ENCODE measurements at places on chromosomes 6 and 20.

GRCh38 chr20:41094353-41095055, 42.8 kb upstream of the PLCG1 start:
- DNase-seq: no peak

DNA sequence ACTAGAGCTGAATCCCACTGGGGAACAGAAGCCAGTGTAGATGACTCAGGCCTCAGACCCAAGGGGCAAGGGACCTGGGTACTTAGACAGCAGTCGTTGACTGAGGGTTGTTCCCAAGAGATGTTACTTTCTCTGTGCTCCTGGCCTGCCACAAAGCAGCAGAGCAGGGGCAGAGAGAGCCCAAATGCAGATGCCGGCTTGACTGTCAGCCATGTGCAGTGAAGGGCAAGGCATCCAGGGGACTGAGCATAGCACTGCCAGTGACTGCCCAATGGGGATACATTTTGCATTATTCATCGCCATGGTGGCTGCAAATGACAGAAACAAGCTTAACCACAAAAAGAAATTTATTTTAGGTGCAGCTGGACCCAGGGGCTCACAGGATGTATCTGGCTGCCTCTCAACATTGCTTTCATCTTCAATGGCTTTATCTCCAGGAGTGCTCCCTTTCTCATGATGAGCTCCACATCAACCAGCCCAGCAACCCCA, 7.6 kb upstream of the TP53RK start:
- no peak for DNase-seq

DNA sequence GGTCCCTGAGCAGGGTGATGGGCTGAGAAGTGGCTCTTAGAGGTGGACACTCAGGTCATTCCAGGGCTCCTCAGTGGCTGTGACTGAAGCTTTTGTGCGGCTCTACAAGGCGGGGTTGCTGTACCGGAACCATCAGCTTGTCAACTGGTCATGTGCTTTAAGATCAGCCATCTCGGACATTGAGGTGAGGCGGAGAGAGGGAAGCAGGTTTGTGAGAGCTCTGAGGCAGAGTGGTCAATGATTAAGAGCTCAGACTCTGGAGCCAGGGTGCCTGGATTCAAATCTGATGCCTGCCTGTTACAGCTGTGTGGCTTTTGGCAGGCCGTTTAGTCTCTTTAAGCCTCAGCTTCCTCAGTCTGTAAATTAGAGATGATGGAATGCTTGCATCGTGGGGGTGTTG, 3.0 kb downstream of the VARS2 start:
- DNase-seq: no peak

DNA sequence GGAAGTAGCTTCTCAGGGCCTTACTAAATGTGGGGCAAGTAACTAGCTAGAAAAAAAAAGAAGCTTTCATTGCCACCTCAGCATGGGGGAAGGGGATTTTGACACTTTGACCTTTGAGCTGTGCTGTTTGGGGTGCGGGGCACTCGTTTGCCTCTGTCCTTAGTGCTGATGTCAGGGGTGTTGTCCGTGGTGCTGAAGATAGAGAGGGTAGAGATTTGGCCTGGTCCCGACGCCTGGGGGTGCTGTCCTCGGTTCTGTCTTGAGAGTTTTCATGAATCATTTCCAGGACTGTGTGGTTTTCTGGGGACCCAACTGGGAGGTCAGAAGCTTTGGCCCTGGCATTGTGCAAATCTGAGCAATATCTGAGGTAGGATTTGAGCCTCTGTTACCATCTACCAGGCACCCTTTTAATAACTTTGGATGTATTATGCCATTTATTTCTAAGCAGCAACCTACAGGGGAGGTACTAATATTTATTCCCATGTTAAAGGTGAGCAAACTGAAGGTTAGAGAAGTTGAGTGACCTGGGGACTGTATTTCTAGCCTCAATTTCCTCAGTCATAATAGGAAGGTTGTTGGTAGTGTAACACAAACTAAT, 78.0 kb downstream of the DLGAP4 start:
- peak; percentile 88 for DNase-seq

GRCh38 chr6:16725145-16725864, 36.0 kb downstream of the ATXN1 start:
- no peak for DNase-seq

DNA sequence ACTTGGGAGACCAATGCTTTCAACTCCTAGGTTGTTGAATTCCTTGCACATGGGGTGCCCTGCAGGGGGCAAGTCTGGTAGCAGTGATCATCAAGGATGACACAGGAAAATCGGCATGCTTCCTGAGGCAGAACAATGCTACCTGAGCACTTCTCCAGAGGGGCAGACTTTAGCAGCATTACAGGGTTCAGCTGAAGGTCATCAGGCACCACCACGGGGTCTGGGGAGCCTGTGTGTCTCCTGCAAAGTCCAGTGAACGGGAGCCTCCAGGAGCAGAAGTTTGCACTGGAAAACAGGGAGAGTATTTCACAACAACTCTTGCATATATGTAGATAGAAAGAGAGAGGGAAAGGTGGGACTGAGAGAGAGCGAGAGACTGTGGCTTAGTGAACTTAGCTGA, 10.2 kb downstream of the VSX1 start:
- DNase-seq: no peak

DNA sequence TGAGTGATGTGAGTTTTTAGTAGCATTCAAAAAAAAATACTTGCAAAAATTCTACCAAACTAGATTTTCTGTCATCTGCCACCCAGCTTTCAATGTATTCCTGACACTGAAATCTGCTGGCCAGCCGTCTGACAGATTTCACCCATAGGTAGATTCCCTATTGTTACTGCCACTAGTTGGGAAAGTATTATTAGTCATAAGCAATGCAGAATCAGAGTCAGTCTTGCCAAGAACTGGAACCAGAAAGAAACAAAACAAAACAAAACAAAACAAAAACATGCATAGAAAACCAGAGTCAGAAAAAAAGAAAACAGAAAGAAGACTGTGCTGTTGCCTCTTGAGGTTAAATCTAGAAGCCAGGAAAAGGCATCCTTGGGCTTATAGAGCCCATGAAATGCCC, 293.1 kb upstream of the KCNQ5 start:
- DNase-seq: no peak

- no peak for DNase-seq
These were observed 1.1 kb downstream of the SLC44A4 start for GRCh38 chr6:31877651-31878161.

DNA sequence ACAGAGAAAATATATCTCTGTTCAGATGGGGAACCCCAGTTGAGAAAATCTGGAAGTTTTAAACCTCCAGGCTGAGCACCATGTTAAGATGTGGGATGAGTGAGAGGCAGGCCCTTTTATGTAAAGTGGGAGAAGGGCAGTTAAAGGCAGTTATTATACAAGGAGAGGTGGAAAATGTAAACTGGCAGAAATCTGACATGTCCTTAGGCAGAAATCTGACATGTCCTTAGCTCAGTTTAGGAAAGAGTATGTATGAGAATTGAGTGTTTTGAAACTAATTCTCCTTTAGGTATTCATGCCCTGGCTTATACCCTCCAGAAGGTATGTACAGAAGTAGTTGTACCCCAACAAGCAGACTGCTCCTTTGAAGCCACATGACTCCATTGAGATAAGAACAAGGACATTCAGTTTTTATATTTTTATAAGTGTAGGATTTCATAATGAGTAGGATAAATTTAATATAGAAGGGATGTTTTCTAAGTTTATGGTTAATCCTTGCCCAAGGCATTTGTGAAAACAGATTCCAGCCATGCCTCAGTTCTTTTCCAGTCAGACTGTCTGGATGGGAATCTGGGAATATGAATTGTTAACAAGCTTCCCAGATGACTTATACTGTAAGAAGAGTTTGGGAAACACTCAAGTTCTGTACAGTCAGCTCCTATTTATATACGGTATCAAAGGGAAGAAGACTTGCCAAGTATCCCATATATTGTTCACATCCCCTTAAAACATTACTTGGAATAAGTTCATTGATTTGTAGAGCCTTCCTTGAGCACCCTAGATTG, 87.7 kb downstream of the SCAND1 start:
- DNase-seq: no peak

DNA sequence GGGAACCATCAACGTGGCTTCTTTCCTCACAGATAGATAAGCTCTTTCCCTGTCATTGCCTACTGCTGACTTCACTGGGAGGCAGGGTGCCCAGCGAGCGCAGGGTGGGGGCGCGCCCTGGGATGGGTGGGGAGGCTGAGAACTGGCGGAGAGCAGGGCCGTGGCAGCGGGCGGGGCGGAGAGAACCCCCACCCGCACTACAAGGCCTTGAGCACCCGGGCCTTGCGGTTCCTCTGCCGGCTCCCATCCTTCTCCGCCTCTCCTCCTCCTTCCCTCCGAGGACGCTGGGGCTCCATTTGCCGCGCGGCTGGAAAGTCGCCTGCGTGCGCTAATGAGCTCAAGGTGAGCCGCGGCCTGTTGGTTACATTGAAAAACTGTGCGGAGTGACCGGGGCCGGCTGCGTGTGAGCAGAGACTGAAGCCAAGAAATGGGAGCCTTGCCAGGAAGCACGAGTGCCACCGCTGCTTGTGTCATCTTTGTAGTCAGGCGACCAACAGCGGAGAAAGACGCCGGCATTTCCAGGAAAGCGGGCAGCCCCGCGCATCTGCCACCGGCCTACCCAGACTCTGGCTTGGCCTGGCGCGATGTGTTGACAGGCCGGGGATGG, 963.5 kb upstream of the SLC35B3 start:
- DNase-seq: no peak

DNA sequence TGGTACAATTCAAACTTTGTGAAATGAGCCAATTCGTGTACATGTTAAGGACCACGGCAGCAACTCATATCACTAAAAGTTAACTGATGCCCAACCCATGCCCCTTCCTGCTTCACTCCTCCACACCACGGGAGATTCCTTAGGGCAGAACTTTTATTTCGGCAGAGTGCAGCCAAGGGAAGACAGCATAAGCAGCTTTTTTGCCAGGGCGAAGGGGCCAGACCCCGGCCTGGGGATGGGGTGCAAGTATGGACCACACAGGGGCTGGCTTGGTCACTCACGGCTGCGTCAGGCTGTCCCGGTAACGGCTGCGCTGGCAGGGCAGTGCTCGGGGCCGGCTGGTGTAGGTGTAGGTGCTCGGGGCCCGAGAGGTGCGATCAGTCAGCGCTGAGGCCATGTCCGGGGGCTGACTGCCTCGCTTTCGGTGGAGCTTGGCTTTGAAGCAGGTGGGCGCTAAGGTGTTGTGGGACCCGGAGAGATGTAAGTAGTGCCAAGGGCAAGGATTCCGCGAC, 792 bp downstream of the RSPH3 start:
- no peak for DNase-seq

DNA sequence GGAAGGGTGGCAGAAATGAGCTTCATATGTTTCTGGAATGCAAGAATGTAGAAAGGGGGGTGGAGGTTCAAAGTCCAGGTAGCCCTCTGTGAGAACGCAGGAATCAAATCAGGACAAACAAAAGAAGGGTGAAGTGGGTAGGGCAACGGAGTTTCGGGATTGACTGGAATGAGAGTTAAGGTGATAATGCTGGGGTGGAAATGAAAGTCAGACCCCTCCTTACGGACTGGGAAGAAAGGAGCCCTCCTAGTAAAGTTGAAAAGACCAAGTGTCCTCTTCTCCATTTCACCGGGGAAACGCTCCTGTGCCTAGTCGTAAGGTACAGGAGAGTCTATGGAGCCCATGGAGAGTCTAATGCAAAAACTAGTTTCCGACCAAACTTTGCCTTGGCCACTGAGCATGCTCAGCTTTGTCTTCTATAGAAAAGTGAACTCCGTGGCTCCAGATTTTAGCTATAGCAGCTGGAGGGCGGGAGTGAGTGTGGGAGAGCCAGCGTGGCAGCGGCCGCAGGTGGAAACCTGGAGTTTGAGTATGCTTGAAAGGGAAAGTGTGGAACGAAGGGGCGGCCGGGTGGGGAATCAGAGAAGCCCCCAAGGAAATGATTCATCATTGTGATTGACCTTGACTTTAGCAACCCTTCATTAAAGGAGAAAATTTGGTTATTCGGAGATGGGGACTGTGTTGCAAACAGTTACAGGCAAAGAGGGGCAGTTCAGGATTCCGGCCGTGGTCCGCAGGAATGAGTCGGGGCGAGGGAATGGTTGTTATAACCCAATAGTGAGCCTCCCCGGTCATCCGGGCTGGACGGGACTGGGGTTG, 1.3 kb upstream of the LRRC1 start:
- peak; percentile 57 for DNase-seq

- DNase-seq: no peak
These were observed 3.7 kb downstream of the ACOT8 start for GRCh38 chr20:45853484-45853883.

GRCh38 chr6:41850861-41851260, 44.3 kb downstream of the USP49 start:
- no peak for DNase-seq

- no peak for DNase-seq
These were observed 106.7 kb downstream of the FOXF2 start for GRCh38 chr6:1496092-1496491.
